EH (cell line): ENCODE measurements at places on chromosomes 16 and 17.

- no peak for DNase-seq
Measured at GRCh38 chr17:80769516-80769915, 222.1 kb upstream of the CHMP6 start.

DNA sequence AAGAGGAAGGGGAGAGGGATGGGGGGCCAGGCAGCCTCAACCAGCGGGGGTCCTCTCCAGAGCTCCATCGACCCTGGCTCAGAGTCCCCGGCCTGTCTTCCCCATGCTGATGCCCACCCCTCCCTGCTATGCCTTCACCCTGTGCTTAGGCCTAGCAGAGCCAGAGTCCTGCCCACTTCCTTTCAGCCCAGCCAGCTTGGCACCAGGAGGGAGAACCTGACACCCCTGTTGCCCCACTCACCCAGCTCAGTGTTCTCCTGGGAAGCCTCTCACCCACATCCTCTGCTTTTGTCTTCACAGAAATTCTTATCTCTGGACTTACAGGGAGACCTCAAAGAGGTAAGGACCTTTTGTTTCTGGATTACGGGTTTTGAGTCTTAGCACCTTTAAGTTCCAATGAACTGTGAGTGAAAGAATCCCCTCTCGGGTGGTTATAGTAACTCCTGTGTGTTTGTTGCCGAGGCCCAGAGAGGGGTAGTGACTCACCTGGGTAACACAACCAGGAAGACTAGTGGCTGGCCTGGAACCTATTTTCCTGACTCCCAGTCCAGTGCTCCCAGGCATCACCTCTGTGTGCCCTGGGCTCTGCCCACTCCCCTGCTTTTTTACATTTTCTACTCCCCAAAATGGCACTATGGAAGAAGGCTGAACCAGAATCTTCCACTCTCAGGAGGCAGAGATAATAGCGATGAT lies 53.3 kb downstream of the CES1 start:
- DNase-seq, result no peak

- DNase-seq, result peak; percentile 22
Measured at GRCh38 chr17:44502598-44503146, 534 bp downstream of the GPATCH8 start.

DNA sequence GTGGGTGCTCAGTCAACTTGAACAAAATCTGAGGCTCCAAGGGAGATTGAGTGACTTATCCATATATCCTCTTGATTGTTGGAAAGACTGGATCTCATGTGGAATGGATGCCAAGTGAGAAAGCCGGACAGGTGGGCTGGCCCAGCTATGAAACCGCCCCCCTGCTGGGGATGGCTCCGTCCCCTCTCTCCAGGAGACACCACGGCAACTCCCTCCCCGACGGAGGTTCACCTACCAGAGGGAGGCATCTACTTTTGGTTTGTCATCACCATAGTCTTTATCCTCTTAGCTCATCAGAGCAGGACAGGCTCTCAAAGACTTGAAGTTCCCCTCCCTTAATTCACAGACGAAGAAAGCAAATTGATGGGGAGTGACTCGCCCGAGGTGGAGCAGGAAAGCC lies 1.8 kb upstream of the ALG1 start:
- no peak for DNase-seq

GRCh38 chr17:36104701-36105181 lies 1.1 kb downstream of the CCL4 start:
- no peak for DNase-seq

DNA sequence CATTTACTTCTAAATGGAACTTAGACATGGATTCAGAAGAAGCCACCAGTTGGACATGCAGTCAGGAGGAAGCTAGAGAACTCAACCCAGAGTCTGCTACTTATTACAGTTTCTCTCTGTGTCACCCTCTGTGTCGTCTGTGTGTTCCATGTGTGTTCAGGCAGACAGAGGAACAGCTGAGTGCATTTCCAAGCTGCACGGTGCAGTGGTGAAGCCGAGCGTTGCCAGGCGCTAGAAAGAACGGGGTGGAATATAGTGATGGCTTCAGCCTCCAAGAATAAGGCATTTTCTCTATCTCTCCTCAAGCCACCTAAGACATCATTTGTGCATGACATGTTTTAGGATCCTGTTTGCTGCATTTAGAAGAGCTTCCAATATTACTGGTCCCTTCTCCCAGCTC lies 101.1 kb upstream of the CCL2 start:
- DNase-seq, result no peak

DNA sequence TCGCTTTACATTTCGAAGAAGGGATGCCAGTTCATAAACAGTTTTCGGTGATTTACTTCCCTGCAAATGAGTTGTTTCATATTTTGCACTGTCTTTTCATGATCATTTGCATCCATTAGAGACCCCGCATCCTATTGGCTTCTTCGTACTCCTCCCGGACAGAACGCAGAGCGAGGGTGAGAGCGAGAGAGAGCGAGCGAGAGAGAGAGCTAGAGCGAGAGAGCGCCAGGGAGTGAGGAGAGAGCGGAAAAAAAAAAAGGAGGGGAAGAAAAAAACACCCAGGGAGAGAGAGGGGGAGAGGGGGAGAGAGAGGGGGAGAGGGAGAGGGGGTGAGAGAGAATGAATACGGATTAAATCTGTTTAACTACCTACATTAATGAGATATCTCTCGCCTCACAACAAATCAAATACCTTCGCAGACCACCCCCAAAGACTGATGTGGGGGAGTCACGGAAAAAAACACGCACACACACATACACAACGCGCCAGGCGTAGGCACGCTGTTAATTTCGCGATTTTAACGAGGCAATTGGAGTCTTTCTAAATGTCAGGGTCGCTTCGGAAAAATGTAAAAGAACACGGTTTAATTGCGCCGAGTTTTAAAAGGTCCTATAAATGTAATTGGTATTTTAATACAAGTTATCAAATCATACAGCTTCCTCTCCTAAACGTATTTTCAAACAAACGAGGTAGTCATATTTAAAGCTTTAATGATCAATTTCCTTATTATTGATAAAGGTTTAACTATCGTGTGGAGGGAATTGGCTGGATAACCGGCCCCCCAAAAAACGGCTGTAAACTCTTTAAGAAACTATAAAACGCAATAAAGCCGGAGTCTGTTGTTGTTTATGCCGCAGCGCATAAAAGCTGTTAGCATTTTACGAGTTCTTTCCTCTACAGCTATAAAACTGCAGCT lies at the start of gene HOXB8:
HOXB8 (minus strand) TSS at position 246 of the 916 bp plus-strand sequence. CDS start 588 bp downstream, outside the sequence.
- no peak for DNase-seq

- peak; percentile 17 for DNase-seq
Measured at GRCh38 chr16:58306327-58306726, 11.5 kb upstream of the PRSS54 start.

DNA sequence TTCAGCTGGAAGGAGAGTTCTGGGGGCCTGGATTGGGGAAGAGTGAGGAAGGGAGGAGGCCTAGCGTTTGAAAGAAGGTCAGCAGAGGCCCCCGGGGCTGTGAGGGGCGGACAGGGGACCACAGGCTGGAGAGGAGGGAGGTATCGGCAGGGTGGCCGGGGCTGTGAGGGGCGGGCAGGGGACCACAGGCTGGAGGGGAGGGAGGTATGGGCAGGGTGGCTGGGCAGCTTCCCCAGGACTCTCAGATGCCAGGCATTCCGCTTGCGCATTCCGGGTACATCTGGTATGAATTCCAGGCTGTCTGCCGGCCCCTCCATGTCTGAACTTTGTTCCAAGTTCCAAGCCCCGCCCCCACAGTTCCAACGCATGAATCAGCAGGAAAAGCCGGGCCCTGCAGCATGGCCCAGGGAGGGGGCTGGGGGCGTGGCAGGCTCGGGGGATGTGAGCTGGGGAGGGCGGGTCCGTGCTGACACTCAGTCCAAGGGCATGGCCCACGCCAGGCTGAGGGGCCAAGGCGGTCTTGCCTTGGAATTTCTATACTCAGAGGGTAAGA lies 4.3 kb upstream of the TLCD2 start:
- peak; percentile 99 for DNase-seq

- DNase-seq, result no peak
Measured at GRCh38 chr17:13129356-13129755, 111.5 kb upstream of the ELAC2 start.

- peak; percentile 25 for DNase-seq
Measured at GRCh38 chr17:68431661-68432071, 25.6 kb downstream of the WIPI1 start.

- peak; percentile 51 for DNase-seq
Measured at GRCh38 chr17:30477774-30478115, 537 bp downstream of the GOSR1 start.

DNA sequence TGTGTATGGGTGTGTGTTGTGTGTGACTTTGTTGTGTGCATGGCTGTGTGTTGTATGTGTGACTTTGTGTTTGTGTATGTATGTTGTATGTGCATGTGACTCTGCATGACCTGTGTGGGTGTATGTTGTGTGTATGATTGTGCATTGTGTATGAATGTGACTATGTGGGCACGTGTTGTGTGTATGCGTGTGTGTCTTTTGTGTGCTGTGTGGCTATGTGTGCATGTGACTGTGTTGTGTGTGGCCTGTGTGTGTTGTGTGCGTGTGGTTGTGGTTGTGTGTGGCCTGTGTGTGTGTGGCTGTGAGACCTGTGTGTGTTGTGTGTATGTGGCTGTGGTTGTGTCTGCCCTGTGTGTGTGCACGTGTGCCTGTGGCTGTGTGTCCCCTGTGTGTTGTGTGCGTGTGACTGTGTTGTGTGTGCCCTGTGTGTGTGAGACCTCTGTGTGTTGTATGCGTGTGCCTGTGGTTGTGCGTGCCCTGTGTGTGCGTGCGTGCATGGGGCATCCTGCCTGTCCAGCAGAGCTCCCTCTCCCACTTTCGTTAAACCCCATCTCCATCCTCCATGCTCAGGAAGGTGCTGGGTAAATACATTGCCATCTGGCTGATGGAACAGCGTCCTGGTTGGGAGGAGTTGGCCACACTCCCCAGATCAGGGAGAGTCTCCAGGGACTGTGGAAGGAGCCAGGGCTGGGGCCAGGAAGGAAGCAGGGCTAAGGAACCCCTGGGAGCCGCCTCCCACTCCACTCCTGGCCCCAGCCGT lies 90.1 kb upstream of the GSE1 start:
- peak; percentile 49 for DNase-seq
